MG63 (cell line): ENCODE measurements at places on chromosomes 1 and 21. TPM values are rescaled to one million over a fixed set of nuclear protein-coding genes. Genes with fewer than 3 reads are reported as not detected.

ERRFI1 gene
- total RNA-seq: 66.9 and 104 TPM in 2 replicates

SOX13 gene
- 0.86 and 2.1 TPM in 2 replicates for total RNA-seq

PRXL2B gene
- total RNA-seq: 9.6 and 12.3 TPM in 2 replicates

RIPPLY3 gene
- 0.16 TPM in 1 of 2 replicates, not detected in the other for total RNA-seq

GNG4 gene
- total RNA-seq: 6.1 and 28.7 TPM in 2 replicates

TIE1 gene
- 0.20 TPM in 1 of 2 replicates, not detected in the other for total RNA-seq

TBX15 gene
- total RNA-seq: 6.5 and 9.7 TPM in 2 replicates

RUNX3 gene
- total RNA-seq: 4.6 and 5.8 TPM in 2 replicates
